NCI-H1092 (cell line): ENCODE measurements at places on chromosomes 3 and 15.
A peak's percentile ranks its signal among the peaks of the same experiment; 100 is the strongest.

- DNase-seq, result no peak
These were observed 11.1 kb downstream of the DCUN1D1 start for GRCh38 chr3:182969277-182969676.

GRCh38 chr3:140319739-140320138 lies 358.1 kb upstream of the TRIM42 start:
- no peak for DNase-seq

DNA sequence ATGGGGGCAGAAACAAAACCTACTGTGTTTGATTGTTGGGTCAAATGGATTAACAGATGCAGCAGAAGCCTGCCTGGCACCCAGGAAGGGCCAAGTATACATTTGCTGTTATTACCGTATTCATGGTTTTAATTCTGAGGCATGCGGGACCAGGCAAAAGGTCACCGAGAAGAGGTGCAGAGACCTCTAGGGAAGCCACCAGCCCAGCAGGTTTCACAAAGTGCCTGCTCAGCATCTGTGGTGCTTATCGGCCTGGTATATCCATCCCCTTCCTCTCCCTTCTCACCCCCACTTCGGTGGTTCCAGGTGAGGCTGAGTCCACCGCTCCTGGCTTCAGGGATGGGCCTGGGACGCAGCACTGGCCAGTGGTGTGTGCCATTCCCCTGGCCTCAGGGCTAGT lies 13.1 kb downstream of the TPRA1 start:
- no peak for DNase-seq

DNA sequence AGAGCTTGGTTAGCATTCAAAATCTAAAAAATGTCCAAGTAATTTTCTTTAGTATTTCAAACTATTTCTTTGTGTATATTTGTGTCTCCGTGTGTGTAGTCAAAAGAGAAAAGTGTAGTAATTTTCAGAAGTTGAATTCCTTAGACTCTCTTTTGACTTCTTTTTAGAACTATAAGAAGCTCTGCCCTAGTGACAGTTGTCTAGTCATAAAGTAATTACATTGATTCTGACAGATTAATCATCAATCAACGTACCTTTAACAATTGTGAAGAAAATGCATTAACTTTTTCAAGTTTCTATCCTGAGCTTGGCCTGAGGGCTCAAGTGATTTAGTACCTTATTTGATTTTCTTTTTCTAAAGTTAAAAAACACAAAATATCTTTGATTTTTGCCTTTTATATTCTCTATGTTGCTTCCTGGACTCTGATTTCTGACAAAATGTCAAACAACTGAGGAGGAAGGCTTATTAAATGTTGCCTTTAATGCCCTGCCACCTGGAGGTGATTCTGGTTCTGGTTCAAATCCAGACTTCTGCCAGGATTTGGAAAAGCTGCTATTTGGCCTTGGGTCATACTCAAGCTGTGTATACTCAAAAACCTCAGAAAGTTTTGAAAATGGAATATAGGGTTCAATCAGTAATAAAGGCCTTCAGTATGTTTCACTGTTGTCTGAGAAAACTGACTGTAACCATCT lies 653.6 kb downstream of the NSUN3 start:
- DNase-seq, result no peak

DNA sequence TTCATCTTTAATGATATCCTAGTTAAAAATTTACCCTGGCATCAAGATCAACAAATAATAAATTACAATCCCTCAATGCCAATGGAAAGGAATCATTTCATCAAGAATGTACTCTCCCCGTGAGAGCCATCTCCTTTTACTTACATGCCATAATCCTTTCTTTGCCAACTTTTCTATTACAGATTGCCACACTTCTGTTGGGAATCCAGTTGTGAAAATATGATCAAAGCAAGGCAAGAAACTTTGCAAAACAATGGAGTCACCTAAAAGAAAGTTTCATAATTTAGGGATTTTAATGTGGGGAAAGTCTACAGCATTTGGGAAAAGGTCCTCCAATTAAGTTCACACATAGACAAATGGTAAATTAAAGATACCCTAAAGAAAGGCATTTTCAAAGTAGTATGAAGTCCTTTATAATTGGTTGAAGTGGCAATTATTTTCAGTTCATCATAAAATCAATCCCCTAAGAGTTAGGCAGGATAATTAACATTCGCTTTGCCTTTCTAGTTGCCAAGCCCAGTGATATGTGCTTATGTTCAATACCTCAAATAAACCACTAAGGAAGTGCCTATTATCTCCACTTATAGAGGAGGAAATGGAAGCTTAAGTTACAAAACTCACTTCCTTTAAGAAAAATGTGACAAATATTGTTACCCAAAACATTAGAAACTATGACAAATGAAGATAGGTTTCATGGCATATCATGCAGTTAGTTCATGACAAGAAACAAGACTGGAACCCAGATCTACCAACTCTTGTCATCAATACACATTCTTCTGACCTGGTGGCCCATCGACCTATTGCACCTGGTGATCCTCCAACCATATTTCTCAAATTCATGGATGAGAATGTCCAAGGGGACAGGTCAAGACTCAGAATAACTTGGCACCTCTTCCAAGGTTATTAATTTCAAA lies 49.1 kb downstream of the TRANK1 start:
- no peak for DNase-seq

GRCh38 chr15:28975766-28976179 lies 90.0 kb downstream of the APBA2 start:
- DNase-seq, result peak; percentile 35

DNA sequence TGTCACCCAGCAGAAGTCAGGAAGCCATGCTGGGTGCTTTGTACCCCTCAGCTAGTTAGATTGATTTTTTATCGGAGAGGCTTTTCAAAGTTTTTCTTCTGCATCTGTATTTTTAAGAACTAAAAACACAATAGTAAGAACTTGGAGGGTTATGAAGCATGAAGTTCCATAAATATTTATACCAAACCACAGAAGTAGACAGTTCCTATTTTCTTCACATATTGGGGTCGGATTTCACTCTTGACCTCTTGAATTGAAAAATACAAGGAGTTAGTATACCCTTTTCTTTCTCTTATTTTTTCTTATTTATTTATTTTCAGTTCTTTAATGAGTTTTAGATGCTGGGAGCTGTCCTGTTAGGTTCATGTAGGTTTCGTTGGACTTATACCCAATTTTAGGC lies 35.1 kb downstream of the SLC25A26 start:
- no peak for DNase-seq

DNA sequence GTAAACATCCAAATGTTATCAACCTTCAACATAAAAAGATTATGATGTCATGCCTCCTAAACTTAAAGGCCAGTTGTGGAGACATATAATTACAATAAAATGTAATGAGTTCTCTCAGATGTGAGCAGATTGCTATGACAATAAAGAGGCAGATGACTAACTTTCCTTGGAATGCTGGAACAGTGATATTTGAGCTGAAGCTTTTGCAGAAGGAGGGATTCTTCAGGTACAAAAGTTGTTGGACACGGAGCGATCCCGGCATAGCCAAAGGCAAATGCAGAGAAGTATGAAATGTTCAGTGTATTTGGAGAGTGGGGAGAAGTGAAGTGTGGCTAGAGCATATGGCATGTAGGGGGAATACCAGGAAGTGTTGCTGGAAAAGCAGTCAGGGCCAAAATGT lies 520.1 kb downstream of the FGF12 start:
- DNase-seq, result no peak

DNA sequence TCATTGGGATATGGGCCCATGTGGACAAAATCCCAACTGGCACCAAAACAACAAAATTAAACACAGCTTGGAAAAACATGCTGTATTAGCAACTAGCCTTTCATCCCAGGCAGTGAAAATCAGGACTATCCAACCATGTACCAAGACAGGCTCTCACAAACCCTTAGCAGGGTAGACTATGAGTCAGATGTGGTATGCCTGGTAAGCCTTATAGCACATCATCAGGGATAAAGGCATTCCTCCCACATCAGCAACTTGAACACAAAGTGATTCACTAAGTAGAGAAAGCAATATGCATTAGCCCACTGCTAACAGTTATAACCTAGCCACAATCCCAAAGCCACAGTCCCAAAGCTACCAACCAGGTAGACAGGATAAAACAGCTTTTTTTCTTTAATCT lies 8.0 kb downstream of the CEP152 start:
- no peak for DNase-seq

- no peak for DNase-seq
These were observed 66.7 kb downstream of the TRANK1 start for GRCh38 chr3:36877930-36878685.

DNA sequence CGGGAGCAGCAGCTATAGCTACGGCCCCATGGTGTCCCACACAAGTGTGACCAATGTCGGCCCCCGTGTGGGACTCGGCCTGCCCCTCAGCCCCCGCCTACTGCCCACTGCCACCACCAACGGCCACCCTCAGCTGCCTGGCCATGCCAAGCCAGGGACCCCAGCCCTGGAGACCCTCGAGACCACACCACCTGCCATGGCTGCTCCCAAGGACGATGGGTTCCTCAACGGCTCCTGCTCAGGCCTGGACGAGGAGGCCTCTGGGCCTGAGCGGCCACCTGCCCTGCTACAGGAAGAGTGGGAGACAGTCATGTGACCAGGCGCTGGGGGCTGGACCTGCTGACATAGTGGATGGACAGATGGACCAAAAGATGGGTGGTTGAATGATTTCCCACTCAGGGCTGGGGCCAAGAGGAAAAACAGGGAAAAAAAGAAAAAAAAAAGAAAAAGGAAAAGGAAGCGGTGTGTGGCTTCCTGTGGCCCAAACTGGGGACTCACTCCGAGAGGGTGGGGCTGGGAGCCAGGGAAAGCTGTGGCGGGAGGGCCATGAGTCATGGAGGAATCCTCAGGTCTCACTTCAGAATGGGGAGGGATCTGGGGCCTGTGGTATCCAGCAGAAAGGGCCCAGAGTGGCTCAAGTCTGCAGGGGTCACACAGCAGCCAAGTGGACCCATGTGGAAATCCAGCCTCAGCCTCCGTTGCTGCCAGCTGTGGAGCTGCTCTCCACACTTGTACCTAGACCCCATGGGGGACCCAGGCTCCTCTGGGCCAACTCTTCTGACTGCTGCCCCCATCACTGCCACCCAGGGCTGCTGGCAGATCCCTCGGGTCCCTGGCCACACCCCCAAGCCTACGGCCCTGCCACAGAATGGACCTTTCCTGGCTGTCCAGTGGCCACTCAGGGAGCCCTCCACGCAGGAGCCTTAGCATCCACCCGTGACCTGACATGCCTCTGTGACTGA lies 26.1 kb downstream of the PTH1R start:
- DNase-seq, result no peak

- DNase-seq, result no peak
These were observed 48.9 kb downstream of the CD200R1 start for GRCh38 chr3:112925969-112926368.

DNA sequence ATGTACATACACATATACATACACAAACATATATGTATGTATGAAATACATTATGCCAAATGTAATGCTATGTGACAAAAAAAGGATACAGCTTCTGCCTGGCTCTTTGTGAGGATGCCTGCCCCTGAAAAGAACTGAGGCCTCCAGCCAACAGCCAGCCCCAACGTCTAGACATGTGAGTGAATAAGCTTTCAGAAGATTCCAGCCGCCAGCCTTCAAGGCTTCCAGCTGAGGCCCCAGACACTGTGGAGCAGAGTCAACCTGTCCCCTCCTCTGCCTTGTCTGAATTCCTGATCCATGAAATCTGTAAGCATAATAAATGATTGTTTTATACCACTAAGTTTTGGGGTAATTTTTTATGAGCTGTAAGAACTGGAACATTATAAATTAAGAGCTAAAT lies 24.7 kb downstream of the GXYLT2 start:
- no peak for DNase-seq

GRCh38 chr15:98776607-98777281 lies 128.4 kb downstream of the IGF1R start:
- no peak for DNase-seq

DNA sequence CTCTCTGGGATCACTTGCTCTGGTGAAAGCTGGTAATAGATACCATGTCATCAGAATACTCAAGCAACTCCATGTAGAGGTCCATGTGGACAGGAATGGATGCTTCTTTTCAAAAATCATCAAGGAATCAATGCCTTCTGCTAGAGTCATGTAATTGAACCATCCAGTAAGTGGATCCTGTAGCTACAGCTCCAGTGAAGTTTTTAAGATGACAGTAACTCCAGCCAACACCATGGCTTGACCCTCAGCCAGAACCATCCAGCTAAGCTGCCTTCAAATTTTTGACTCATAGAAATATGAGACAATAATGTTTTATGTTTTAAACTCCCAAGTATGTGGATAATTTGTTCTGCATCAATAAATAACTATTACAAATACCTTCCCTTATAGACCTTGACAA lies 923.7 kb downstream of the EPHA3 start:
- DNase-seq, result no peak

DNA sequence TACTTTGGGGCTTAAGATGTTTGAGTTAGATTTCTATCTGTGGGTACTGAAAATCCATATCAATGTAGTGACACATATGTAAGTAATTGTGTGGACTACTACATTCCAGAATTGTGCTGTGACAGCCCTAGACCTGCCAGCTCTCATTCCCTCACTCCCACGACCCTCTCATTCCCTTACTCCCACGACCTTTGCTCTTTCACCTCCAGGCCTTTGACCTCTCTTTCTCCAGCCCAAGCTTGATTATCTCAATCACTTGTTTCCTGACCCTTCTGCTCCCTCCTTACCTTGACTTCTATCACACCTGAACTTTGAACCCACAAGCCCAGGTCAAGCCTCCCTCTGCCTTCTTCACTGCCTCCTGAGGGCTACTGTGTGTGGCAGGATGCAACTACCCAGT lies 3.6 kb upstream of the RUVBL1 start:
- no peak for DNase-seq
